NCI-H187 treated with DMSO at 0.1 percent for 48 hours (cell line): ENCODE measurements at places on chromosomes 11 and 22.

DNA sequence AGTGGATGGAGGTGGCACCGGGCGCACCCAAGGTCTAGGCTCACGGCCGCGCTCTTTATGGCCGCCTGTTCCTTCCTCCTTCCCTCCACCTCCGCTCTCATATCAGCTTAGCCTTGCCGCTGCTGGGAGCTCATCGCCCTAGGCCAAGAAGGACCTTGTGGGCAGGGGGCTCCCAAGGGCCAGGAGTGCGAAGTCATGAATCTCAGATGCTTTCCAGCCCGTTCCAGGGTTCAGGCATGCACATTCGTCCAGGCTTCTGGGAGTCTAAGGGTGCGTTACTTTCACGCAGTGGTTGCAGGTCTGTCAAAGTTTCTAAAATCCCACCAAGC is 4.1 kb upstream of the GALR3 start:
- DNase-seq = no peak

- DNase-seq = no peak
These were observed 196.7 kb downstream of the DSCAML1 start for GRCh38 chr11:117600234-117600783.

DNA sequence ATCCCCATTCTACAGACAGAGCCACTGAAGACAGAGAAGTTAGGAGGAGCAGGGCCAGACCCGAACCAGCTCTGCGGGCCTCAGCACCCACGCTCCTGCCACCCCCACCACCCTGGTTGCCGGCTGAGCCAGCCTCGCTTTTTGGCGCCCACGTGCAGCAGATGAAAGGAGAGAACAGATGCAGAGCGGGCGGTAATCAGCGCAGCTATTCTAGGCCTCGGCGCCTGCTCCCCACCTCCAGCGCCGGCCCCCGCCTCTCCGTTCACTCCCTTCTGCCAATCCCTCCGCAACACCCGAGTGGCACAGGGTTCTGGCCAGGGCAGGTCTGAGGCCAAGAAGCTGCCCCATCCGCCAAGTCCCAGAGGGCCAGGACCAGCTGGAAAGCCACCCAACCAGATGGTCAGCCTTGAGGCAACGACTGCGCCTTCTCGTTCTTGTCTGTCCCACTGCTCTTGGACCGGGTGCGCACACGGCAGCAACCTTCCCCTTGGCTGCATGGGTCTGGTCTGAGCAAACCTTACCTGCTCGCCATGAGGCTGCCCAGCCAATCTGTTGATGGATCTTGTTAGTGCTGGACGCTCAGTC is 16.8 kb downstream of the DNAL4 start:
- DNase-seq = no peak

DNA sequence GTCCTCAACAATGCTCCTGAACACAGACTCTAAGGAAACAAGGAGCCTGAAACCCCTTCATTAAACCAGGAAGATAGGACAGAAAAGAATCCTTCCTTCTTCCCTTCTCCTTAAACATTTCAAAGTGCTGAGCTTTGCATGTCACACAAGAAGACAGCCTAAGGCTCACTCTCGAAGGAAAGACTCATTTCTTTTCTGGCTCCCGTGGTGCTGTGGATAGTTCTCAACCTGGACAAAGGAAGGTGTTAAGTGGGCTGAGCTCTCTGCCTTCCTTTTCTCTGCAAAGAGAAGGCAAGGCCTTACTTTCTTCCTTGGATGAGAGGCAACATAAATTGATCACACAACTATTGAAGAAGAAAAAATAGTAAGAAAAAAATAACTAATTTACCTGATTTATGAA is 452.4 kb upstream of the DDI1 start:
- DNase-seq = no peak

DNA sequence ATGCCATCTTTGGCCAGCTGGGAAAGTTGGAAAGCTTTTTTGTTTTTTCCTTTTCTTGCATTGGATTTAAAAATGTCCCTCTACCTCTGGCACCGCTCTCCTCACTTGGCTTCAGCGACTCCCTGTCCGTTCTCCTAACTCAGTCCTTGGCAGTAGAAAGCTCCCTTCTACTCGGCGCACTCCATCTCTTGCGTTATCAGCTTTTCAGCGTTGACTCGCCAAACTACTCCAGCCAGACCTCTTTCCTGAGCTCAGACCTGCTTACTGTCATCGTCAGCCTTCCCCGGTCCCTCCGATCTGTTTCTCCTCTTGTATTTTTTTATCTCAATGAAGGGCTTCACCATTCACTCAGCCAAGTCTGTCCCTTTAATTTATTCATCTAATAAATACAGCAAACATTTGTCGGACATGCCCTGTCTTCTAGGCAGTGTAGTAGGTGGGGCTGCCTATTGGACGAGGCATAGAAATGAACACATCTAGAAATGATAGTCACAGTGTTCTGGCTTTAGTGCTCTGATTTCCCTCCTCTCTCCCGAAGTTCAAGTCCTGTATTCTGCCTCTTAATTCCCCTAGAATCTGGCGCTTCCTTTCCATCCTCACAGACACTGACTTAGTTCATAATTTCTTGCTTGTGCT is 839 bp downstream of the CEP164 start:
- no peak for DNase-seq

GRCh38 chr11:19734171-19734570 is 21.5 kb downstream of the NAV2 start:
- DNase-seq = no peak

GRCh38 chr22:26245001-26245400 is 75.7 kb downstream of the SEZ6L start:
- no peak for DNase-seq

DNA sequence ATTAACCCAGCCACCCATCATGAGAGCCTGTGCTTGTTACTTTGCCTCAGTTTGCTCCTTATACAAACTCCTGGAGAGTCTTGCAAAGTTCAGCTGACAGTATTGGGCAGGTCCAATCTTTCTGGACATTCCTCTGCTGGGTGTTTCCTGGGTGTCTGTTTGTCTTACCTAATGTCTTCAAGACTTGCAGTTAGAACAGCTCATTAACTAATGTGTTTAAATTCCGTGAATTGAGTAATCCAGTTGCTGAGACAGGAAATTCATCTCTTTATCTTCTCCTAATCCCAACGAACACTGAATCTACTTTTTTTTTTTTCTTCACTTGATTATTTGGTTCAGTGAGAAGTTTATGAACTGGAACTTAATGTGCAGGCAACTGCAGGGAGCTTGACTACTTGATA is 20.6 kb downstream of the BCO2 start:
- DNase-seq = no peak

DNA sequence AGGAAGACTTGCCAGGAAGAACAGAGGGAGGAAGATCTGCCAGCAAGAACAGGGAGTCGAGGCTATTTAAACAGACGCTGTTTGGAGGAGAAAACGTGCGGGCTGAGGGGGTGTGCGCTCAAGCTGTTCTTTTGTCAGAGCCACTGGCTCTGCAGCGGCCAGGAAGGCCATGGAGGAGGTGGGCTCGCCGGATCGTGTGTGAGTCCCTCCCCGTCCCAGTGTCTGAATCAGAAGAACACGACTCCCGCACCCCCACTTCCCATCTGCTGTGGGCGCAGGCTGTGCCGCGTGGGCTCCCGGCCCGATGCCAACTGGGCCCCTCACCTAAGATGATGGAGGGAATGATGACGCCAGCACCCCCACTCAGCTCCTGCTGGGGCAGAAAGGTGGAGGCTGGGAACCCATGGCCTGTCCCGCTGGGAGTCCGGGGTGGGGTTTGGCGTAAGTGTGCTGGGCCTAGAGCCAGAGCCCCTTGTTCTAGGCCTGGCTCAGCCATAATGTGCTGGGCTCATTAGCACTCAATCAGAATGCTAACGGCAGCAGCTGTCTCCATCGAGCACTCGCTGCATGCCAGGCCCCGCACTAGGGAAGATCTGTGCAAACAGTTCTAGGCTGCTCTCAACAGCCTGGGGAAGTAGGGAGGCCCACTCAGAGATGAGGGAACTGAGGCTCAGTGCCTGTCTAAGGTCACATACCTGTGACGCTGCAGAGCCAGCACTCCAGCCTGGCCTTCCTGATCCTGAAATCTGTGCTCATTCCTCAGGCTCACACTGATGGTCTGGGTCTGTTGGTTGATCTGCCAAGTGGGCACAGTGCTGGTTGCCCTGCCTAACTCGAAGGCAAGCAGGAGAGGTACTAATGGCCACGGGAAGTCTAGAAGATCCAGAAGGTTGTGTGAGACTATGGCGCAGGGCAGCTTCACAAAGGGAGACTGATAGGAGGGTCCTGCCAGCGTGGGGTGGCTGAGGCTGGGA is 11.5 kb downstream of the NPTXR start:
- no peak for DNase-seq

DNA sequence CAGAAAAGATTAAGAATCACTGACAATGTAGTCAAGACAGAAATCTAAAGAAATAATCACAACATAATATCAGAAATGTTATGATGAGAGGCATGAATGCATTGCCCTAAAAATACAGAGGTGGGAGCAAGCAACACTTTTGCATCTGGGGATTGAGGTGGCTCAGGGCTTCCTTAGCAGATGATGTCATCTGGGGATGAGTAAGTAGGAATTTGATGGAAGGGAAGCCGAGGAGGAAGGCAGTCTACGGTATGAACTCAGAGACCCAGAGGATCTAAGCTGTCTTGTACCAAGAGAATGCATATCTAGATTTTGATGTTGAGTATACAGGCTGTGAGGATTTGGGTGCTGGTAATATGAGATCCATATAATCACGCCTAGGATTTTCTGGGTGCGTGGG is 193.0 kb upstream of the SNX19 start:
- DNase-seq = no peak

GRCh38 chr11:130308059-130308458 is 6.7 kb downstream of the ZBTB44 start:
- no peak for DNase-seq

- no peak for DNase-seq
These were observed 177.9 kb downstream of the ETS1 start for GRCh38 chr11:128409476-128409875.
